ENCODE measurements at places on chromosomes 7 and 10.

DNA sequence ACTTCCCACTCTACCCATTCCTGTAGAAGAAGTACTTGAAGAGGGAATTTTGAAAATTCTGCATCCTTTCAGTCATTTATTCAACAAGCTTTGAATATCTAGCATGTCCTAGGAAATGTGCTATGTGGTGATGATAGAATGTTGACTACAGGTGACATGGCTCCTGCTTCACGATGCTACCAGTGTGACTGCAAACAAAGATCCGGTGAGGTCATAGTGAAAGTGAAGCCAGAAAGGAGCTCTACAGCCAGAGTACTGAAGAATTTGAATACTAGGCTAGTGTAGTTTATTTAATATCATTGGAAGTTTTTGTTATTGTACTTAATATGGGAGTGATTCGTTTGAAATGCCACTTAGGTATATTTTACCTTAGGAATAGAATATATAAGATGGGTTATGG is 348.1 kb downstream of the TFEC start:
- no peak for DNase-seq

GRCh38 chr7:143447466-143447865 is 4.2 kb downstream of the TAS2R60 start:
- peak; percentile 23 for DNase-seq

- no peak for DNase-seq
Measured at GRCh38 chr7:134414109-134414508, 44.8 kb downstream of the AKR1B1 start.

- no peak for DNase-seq
Measured at GRCh38 chr7:33425395-33425794, 296.0 kb downstream of the BBS9 start.

GRCh38 chr7:129782818-129783583 is 169.8 kb downstream of the UBE2H start:
- DNase-seq: peak; percentile 77

GRCh38 chr7:29749701-29750321 is 56.5 kb upstream of the WIPF3 start:
- DNase-seq: no peak

DNA sequence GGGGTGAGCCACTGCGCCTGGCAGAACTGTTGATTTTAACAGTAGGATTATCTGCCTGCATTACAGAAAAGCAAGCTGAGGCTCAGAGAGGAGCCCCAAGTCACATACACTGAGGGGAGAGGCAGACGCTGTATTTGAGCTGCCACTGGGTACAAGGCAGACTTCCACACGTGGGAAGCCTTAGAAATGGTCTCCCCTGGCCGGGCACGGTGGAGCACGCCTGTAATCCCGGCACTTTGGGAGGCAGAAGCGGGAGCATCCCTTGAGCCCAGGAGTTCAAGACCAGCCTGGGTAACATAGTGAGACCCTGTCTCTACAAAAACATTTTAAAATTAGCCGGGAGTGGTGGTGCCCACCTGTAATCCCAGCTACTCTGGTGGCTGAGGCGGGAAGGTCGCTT is 902 bp upstream of the FZD9 start:
- DNase-seq: no peak

DNA sequence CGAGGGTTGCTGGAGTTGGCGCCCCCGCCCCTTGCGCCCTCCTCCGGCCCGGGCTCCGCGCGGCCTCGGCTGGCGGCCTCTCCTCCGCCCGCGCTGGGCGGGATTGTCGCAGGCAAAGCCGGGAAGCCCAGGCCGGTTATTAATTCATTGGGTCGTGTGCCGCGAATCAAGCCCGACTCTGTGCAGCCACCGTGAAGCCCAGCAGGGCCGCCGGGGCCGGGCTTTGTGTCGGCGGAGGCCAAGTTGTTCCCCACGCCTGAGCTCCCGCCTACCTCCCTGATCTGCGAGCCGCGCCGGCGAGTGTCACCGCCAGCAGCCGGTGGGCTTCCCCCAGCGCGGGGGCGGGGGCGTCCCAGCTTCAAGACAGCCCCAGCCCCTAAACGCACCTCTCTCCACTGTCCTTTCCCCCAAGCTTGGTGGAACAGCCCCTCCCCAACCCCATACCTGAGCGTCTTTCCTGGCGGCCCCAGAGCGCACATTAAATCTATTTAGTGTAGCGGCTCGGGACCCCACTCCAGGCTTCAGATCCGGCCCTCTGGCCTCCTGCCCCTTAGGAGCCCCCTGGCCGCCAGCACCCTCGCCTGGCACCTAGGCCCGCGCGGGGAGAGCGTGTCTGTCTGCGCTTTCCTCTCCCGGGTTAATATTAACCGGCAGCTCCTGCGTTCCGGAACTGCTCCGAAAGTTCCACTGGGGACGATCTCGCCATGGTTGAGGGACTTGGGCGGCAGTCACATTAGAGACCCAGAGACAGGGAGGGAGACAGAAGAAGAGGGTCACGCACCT is 3.5 kb downstream of the SHH start:
- peak; percentile 91 for DNase-seq

GRCh38 chr10:117531371-117532002 is 11.1 kb upstream of the EMX2 start:
- DNase-seq: no peak

- no peak for DNase-seq
Measured at GRCh38 chr7:19062216-19062615, 55.2 kb downstream of the TWIST1 start.

DNA sequence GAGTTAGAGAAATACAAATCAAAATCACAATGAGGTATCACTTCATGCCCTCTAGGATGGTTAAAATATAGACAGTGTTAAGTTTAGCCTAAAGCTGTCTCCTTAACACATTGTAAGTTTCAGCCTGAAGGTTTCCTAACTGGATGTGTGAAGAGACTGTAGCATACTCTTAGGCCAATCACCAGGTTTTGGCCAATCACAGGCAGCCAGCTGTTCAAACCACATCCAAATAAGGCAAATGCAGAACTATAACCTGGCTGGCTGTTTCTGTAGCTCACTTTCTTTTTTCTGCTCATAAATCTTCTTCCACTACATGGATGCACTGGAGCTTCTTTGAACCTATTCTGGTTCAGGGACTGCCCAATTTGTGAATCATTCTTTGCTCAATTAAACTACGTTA is 19.7 kb downstream of the ESYT2 start:
- no peak for DNase-seq

DNA sequence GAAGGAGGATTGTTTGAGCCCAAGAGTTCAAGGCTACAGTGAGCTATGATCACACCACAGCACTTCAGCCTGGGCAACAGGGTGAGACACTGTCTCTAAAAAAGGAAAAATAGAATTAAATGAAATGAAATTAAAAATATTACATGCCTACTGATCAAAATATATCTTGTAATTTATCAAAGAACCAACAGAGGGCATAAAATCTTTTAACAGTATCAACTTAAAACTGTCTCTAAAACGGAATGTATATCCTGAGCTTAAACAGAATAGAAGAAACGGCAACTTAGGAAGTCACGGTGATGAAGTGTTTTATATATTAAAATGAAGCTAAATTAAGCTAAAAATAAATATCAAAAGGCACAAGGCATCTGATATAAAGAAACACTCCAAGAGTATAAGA is 78.8 kb downstream of the MTPAP start:
- no peak for DNase-seq

DNA sequence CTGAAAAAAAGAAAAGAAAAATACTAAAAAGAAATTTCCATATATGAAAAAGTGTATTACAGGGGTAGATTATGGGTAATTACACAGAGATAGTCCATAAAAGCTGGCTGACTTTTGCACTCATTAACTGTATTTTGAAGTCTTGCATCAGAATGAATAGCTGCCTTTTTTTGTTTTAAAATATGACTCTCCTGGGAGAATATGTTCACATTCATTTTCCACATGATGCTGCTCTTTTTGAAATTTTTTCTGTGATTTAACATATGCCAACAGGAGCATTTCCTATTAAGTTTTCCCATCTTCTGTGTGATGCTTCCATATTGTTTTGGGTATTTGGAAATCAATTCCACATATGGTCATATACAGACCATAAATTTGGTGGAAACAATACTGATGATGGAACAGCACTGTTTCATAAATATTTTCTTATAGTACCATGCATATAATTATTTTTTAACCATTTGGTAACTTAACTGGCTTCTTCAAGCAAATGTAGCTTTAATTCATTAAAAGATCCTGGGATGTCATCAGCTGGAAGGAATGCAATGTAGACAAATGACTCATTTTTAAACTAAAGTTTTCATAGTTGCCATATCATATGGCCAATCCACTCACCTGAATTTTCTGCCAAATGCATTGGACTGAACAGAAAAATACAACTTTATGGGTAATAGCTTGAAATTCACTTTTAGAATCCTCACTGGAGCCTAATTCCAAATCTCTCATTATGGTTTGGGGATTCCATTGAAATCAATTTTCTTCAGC is 313.9 kb upstream of the GLI3 start:
- DNase-seq: no peak

DNA sequence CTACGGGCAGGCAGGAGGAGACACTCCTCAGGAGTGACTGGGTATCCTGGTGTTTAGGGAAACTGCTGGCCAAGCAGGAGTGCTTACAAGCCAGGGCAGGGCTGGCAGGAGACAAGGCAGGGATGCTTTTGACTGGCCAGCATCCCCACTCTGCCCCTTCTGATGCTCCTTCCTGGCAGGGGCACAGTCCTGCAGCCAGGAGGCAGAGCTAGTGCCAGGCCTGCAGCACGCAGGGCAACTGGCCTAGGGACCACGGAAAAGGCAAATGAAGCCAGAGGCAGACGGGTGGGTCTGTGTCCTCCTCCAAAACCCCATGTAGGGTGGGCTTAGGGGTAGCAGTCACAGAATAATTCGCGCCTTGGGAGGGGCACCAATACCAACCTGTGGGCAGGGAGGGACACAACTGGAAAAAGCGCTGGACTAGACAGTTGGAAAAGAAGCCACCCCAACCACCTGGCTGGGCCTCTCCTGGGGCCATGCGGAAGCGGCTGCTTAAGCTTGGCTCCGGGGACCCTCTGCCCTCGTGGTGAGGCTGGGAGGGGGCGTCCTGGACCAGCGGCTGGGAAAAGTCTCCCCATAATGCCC is 4.8 kb downstream of the IMPDH1 start:
- peak; percentile 50 for DNase-seq

DNA sequence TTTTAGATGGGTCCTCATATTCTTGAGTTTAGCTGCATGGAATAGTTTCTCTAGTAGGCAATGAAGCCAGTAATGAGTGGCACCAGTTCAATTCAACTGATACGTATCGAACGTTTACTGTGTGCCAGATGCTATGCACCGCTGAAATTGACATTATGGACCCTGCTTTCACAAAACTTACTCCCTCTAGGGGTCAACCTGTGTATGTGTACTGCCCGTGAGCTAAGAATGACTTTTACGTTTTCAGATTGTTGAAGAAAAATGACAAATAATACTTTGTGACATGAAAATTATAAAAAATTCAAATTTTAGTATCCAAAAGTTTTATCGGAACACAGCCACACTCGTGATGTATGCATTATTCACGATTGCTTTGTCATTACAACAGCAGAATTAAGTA is 95.5 kb downstream of the ZMYND11 start:
- DNase-seq: peak; percentile 23

- peak; percentile 67 for DNase-seq
Measured at GRCh38 chr7:23277359-23277989, 21.7 kb upstream of the MALSU1 start.

- no peak for DNase-seq
Measured at GRCh38 chr7:99622596-99622995, 5.8 kb downstream of the ZSCAN25 start.

GRCh38 chr10:3339531-3339950 is 167.0 kb upstream of the PITRM1 start:
- no peak for DNase-seq

GRCh38 chr7:24975644-24976260 is 4.2 kb downstream of the OSBPL3 start:
- DNase-seq: no peak

- DNase-seq: no peak
Measured at GRCh38 chr10:111999915-112000302, 183.7 kb downstream of the GPAM start.

DNA sequence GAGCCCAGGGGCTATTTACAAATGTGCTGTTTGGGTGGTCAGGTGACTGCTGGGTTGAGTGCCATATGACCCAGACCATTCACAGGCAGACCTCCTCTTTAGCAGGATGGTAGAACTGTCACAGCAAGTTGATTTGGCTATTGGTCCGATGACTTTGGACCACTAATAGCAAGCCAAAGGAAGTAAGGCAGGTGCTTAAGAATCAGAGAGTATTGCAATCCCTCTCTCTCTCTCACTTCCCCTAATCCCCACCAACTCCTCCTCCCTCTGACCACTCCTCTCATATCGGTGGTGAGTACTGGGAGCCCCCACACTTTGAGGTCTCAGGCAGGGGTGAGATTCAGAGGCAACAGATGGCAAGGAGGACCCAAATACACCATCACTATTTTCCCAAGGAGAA is 165.3 kb downstream of the TRIL start:
- no peak for DNase-seq

- DNase-seq: peak; percentile 55
Measured at GRCh38 chr7:4000139-4000538, 682.0 kb upstream of the FOXK1 start.

GRCh38 chr10:43130770-43131171 is 7.5 kb upstream of the CSGALNACT2 start:
- peak; percentile 42 for DNase-seq

DNA sequence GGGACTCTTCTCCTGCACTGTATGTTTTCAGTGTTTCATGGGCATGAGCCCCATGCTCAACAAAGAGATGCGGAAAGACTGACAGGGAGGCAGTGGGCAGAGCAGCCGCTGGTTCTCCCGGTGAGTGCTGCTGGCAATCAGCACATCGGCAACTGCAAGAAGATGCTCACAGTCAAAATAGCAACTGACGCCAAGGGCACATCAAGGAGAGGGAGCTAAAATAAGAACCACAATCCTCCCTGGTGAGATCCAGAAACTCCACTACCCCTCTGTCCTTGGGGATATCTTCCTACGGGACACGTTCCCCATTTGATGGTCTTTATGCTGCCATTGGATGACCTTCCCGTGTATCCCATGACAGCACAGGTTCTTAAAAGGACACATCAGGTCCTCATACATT is 28.9 kb upstream of the SVIL start:
- DNase-seq: no peak

DNA sequence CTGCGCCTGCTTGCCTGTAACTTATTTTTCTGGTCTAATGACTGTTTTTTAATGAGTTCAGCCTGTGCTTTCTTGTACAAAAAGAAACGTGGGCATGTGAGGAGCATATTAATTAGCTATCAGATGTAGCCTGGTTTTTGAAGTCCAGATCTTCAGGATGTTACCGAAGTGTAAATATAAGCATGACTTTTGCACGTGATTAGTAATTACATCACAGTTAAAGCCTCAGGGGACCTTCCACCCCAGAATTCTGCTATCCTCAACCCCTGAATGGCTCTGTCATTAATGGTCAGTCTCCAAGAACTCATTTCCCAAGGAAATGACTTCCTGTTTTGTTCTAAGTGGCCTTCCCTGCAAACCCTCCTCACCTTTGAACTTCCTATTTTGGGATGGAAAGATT is 2.1 kb upstream of the PRXL2A start:
- DNase-seq: no peak

All from H7 (cell line).